ENCODE measurements at places on chromosomes 7 and 10.

DNA sequence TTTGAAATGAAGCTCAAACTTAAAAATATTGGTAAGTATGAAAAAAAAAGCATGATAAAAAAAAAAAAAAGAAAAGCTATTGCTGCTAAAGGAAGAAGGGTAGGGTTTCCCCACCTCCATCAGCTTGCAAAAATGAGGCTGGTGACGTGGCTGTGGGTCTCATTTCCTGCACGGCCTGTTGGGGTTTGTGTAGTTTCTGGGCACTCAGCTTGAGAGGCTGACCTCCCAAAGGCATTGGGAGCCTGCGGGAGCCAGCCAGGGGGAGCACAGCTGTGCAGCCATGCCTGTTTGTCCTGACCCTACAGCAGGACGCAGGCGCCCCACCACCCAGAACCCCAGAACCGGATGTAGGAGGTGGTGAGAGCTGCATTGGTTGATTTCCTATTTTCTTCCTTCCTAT is 48.8 kb upstream of the CARD11 start:
- peak; percentile 37 for DNase-seq

GRCh38 chr10:59240582-59241183 is 64.2 kb downstream of the PHYHIPL start:
- DNase-seq: no peak

DNA sequence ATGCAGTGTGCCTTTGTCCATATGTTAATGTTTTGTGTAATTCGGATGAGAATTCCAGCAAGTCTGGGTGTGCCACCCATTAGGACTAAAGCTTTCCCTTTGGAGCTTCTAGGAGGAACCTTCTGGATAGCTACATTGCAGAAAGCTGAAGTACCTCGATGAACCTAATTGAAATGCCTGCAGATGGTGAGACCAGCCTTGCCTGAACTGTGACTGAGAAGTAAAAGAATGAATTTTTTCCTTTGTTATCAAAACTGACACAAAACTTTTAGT is 31.1 kb upstream of the FBXW4 start:
- no peak for DNase-seq

GRCh38 chr7:131031099-131031868 is 296.4 kb upstream of the MKLN1 start:
- DNase-seq: no peak

DNA sequence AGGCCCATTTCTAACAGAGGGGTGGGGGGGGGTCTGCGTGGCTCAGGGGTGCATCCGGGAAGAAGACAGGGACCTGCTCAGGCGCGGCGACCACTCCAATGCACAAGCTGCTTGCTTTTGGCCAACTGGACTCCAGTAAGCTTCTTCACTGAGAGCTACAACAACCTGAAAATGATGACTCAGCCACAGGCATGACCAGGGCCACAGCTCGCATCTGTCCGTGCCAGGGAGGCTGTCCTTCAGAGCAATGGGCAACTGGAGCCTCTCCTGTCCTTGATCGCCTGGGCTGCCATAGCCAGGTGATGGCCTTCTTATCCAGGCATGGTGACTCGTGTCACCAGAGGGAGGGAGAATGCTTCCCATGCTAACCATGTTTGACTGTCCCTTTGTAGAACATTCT is 81.6 kb upstream of the RNF32 start:
- no peak for DNase-seq

- DNase-seq: no peak
These were observed 36.5 kb downstream of the KMT2C start for GRCh38 chr7:152399344-152399743.

GRCh38 chr10:72340510-72341261 is 14.0 kb downstream of the DNAJB12 start:
- peak; percentile 77 for DNase-seq

GRCh38 chr10:42982891-42983506 is 93.9 kb upstream of the RET start:
- no peak for DNase-seq

DNA sequence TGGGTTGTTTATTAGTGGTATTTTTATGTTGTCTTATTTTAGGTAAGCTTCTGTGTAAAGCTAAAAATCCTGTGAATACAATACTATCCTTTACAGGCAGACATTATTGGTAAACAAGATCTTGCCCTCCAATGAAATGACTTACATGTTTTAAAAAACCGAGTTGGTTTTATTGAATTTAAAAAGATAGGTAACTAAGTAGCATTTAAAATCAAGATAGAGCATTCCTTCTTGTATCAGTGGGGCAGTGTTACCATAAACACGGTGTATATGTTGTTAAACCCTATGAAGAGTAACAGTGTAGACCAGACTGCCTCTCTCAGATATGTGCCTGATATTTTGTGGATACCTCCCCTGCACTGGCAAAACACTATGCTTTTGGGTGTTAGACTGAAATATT is 81.0 kb downstream of the SNX10 start:
- no peak for DNase-seq

DNA sequence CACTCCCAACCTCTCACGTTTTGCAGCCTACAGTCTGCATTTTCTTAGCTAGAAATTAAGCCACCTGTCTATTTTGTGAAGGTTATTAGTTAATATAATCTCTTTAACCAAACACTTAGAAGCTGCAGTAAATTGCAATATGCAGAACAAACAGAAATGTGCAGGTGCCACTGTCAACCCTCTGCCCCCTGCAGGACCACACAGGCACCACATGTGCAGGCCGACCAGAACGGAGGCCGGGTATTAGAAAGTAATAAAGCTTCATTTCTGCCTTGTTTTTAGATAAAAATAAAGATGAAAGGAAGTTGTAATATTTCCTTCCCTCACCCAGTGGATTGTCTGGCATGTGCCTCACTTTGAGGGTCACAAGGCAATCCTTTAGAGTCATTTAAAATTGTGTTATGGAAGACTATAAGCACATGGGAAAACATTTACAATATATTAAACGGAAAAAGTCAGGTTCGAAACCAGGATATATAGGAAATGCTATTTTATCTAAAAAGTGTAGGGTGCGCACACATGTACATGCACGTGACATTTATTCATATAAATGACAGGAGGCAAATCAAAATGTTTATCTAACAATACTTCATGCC is 158.2 kb downstream of the ARHGAP12 start:
- no peak for DNase-seq

DNA sequence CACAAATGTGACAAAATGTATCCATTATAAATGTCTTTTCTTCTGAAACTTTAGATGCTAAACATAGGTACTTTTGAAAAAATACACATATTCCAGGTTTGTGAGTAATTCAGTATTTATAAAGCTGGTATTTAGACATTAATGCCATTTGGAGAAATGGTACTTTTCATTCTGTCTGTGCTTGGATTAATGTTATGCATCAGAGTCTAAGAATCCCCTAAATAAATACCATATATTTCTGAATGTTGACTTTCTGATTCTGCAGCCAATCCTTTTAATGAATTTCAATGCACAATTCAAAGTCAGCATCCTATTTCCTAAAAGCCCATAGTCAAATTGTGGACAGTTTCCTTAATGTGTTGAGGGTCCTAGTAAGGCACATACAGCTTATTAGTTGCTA is 145.0 kb downstream of the DKK1 start:
- no peak for DNase-seq

GRCh38 chr10:119403921-119404320 is 138.6 kb downstream of the RGS10 start:
- DNase-seq: no peak

GRCh38 chr10:101031796-101032636 is 982 bp downstream of the SFXN3 start:
- DNase-seq: peak; percentile 85

- no peak for DNase-seq
These were observed 59.6 kb upstream of the BICC1 start for GRCh38 chr10:58453105-58453504.

DNA sequence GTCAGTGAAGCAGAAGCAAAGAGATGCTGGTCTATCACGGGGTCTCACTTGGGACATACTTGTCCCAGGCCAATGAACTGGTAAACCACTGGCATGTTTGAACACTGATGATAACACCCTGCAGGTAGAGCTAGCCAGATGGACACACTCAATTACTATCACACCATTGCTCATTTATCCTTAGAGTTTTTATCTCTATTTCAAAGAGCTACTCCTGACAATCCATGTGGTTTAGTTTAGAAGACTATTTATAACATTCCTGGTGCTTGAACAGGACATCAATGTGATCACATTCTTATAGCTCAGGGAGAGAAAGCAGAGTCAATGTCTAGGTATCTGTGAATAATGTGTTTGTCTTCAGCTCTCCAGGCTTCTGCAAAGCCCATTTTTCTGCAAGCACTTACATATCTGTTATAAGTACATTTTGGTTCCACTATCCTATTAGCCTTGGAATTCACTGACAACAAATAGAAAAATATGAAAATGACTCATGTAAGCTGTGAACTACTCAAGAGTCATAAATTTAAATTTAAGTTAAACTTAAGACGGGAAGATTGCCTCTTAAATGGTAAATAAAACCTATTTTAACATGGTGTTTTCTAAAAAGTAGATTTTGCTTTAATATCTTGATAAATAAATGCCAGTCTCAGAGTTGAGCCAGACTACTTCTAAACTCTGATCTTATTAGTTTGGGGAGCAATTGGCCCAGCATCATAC is 106.7 kb upstream of the MBL2 start:
- DNase-seq: no peak

- DNase-seq: no peak
These were observed 6.4 kb downstream of the USP6NL start for GRCh38 chr10:11604865-11605650.

DNA sequence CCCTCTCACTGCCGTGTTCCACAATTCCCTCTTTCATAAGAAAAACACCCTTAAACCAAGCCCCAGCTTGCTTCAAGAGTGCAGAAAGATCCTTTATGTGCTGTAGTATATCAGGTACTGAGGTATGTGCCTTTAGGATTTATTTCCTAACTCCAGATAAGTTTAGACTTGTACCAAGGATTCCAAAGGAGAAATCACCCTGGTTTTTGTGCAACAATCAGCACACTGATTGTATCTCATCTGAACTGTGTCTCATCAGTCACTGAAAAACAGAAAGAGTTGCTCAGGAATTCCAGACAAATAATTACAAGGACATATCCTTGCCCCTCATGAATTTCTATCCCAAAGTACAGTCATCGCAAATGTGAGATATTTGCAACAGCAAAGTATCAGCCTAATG is 77.2 kb upstream of the PTPRZ1 start:
- no peak for DNase-seq

- DNase-seq: no peak
These were observed 303.5 kb downstream of the PTPRN2 start for GRCh38 chr7:158284121-158284520.

- no peak for DNase-seq
These were observed 8.5 kb downstream of the VOPP1 start for GRCh38 chr7:55563596-55564325.

- DNase-seq: no peak
These were observed 135.7 kb upstream of the RNF32 start for GRCh38 chr7:156504687-156505545.

DNA sequence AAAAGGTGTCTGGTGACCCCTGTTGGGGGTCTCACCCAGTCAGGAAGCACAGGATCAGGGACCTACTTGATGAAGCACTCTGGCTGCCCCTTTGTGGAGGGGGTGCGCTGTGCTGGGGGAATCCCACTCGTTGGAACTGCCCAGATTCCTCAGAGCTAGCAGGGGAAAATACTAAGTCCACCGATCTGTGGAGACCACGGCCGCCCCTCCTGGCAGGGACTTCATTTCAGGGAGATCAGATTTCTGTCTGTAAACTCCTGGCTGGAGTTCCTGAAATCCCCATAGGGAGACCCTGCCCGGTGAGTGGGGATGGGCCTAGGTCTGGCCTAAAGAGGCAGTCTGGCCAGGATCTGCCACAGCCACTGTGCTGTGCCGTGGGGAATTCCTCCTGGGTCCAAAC is 79.3 kb upstream of the ADCY1 start:
- no peak for DNase-seq
